SJSA1 (cell line): ENCODE measurements at places on chromosomes 16 and 17. TPM values are rescaled to one million over a fixed set of nuclear protein-coding genes. Genes with fewer than 3 reads are reported as not detected.

GRCh38 chr16:28179354-28179753 is 32.4 kb downstream of the XPO6 start:
- DNase-seq: no peak

- DNase-seq: no peak
Observed at GRCh38 chr17:48637323-48638260, 11.4 kb upstream of the HOXB9 start.

DNA sequence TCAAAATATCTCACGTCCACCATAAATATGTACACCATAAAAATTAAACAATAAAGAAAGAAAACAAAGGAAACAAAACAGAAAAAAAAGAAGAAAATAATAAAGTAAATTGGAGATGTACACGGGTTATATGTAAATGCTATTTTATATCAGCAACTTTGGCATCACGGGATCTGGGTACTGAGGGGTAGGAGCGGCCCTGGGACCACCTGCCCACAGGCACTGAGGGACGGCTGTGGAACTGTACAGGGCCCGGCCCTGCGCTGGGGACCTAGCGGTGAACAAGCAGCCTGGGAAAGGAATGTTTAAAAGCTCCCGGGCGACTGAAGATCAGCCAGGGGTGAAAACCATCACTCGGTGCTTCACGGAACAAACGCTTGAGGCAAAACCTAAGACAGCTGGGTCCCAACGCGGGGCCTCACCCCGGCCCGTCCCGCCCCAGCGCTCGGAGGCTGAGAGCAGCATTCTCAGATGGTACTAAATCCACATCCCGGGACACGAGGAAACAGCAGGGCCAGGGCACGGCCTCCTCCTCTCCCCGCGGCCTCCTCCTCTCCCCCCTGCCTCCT is 31.2 kb downstream of the NXN start:
- DNase-seq: no peak

The TMEM101 gene
- total RNA-seq: 77.4 and 78.7 TPM in 2 replicates

DNA sequence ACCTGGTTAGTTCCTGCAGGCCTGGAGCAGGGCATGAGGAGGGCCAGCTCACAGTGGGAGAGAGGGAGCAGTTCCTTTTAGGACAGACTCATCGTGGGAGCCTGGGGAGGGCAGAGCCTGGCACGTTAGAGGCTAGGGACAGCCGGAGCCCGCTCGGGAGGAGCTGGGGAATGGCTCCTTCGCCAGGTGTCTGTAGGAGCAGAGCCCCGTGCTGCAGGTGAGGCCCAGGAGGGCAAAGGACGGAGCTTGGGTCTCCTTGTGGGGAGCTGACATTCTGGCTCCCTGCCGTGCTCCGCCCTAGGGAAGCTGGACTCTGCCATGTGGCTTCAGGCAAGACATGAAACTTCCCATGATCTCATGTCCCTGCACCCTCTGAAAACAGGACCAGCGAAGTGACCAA is 18.7 kb upstream of the MTSS2 start:
- DNase-seq: no peak

The NPIPA3 gene
- total RNA-seq: 0.13 TPM in 1 of 2 replicates, not detected in the other

The DHRS11 gene
- total RNA-seq: 6.5 and 8.0 TPM in 2 replicates

- no peak for DNase-seq
Observed at GRCh38 chr16:68915589-68915988, 72.3 kb downstream of the TANGO6 start.
